Activated CD4-positive, alpha-beta memory T cell treated with anti-CD3 and anti-CD28 coated beads for 36 hours (primary cell): ENCODE measurements at places on chromosomes 7 and 10. TPM values are rescaled to one million over a fixed set of nuclear protein-coding genes. Genes with fewer than 3 reads are reported as not detected.

- no peaks in the 10 kb centered on the region for H3K4me1 ChIP-seq
- no peak overlapping the region for H3K4me3 ChIP-seq
- H3K36me3 ChIP-seq, result no peaks in the 10 kb centered on the region
- DNase-seq, result no peak
- no peak overlapping the region for H3K27ac ChIP-seq
Measured at GRCh38 chr10:118501637-118502440, 93.6 kb downstream of the PRLHR start.

Gene SEMA3C
- total RNA-seq, result not detected

Gene PRF1
- total RNA-seq, result 32.6 TPM

DNA sequence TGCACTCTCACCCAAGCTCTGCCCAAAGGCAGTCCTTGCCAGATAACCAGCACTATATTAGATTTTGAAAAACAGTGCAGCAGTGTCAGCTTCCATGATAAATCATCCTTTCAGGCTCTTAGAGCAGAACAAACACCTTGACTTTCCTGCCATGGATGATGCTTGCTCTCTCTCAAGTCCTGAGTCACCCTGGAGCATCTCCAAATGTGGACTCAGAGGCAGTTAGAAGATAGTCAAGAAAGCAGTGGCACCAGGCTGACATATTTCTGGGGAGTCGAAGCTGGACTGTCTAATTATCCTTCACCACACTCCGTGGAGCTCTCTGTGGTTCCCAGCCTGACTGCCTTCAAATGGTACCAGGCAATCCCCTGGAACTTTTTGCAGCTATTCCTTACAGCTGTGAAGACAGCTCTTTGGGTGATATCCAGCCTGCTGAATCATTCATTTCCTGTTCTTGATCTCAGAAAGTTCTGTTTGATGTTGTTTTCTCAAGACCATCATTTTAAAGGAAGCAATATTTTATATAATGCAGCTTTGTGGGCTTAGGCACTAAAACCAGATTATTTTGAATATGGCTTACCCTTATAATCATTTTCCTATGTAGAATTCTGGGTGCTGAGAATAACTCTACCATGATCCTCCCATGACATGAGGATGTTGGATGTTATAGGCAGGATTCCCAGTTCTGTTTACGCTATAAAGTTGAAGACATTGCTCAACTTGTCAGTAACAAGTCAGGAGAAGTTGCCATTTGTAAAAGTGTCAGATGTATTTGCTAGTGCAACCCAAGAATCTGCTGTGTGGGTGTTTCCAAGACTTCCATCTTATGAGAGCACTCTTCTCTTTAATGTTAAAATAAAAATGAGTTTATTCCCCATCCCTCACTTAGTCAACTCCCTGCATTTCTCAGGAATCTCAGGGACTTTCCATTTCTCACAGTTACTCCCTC lies 233.8 kb downstream of the C7orf25 start:
- no peak for DNase-seq
- H3K4me3 ChIP-seq, result no peak overlapping the region
- H3K27ac ChIP-seq, result no peak overlapping the region
- no peaks in the 10 kb centered on the region for H3K4me1 ChIP-seq
- no peaks in the 10 kb centered on the region for H3K27me3 ChIP-seq

DNA sequence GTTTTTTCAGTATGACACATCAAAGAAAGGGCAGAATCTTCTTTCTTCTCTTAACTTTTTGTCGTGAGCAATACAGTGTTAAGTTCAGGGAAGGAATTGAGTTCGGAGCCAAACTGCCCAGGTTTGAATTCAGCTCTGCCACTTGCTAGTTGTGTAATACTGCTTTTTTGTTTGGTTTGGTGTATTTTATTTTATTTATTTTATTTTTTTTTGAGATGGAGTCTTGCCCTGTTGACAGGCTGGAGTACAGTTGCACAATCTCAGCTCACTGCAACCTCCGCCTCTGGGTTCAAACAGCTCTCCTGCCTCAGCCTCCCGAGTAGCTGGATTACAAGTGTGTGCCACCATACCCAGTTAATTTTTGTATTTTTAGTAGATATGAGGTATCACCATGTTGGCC lies 539.8 kb upstream of the GALNT17 start:
- H3K4me1 ChIP-seq, result no peaks in the 10 kb centered on the region
- no peak for DNase-seq
- peaks cover 22% of the 10 kb centered on the region for H3K27me3 ChIP-seq
- no peaks in the 10 kb centered on the region for H3K36me3 ChIP-seq
- H3K4me3 ChIP-seq, result no peak overlapping the region

GRCh38 chr10:24307696-24308485 lies 99.0 kb downstream of the KIAA1217 start:
- H3K4me1 ChIP-seq, result no peaks in the 10 kb centered on the region
- H3K4me3 ChIP-seq, result no peak overlapping the region
- H3K27me3 ChIP-seq, result peaks cover 10% of the 10 kb centered on the region
- H3K27ac ChIP-seq, result no peak overlapping the region

GRCh38 chr7:16978358-16979244 lies 96.8 kb upstream of the AGR3 start:
- no peaks in the 10 kb centered on the region for H3K36me3 ChIP-seq
- no peak overlapping the region for H3K27ac ChIP-seq

Gene TMEM176A
- not detected for total RNA-seq

DNA sequence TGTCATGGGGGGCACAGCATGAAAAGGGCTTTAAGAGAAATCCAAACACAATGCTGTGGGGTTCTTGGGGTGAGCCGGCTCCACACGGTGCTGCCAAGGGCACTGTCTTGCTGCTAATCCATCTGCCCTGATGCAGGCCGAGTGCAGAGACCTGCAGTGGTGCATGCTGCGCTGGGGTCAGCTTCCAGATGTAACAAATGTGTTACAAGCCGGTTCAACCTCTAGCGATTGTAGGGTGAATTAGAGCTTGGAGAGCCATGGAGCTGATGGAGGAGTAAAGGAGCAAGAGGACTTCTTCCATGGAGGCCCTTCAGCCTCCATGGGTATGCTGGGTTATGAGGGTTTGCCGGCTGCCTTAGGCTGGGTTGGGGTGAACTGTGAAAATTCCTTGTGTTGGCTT lies 402.3 kb downstream of the TYW1 start:
- no peak for DNase-seq
- H3K4me1 ChIP-seq, result no peaks in the 10 kb centered on the region
- no peak overlapping the region for H3K27ac ChIP-seq
- no peak overlapping the region for H3K4me3 ChIP-seq

DNA sequence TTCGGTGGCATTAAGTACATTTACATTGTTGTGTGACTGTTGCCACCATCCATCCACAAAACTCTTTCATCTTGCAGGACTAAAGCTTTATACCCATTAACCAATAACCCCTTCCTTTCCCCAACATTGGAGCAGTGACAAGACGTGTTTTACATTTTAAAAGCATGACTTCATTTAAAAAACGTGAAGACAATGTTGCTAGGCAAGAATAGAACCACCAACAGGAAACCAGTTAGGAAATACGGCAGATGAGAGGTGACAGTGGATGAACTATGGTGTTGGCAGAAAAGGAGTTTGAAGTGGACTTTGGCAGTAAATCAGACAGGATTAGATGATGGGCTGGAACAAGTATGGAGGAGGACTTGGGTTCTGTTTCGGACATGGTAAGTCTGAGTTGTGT lies 17.0 kb downstream of the TMEM236 start:
- H3K4me3 ChIP-seq, result no peak overlapping the region
- DNase-seq, result no peak
- H3K27me3 ChIP-seq, result no peaks in the 10 kb centered on the region

Gene SRRT
- total RNA-seq, result 209 TPM

DNA sequence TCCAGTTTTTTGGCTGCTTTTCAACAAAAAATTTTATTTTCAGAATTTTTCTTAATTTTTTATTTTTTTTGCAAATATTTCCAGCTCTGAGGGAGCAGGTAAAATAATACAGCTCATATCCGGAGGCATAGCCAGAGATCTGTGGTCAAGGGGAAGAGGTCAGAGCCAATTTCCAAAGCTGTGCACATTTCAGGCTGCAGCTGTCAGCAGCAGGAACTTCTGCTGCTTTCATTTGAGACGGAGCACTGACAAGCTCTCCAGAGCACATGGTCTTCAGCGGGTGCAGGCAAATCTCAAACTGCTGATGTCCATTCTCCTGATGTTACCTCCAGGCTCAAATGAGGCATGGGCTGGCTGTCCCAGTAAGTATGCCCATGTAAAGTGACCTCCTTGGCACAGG lies 31.1 kb downstream of the SLC26A4 start:
- no peak for DNase-seq
- peaks cover 4% of the 10 kb centered on the region for H3K36me3 ChIP-seq
- H3K4me1 ChIP-seq, result peaks cover 3% of the 10 kb centered on the region
- H3K4me3 ChIP-seq, result no peak overlapping the region
- no peak overlapping the region for H3K27ac ChIP-seq

DNA sequence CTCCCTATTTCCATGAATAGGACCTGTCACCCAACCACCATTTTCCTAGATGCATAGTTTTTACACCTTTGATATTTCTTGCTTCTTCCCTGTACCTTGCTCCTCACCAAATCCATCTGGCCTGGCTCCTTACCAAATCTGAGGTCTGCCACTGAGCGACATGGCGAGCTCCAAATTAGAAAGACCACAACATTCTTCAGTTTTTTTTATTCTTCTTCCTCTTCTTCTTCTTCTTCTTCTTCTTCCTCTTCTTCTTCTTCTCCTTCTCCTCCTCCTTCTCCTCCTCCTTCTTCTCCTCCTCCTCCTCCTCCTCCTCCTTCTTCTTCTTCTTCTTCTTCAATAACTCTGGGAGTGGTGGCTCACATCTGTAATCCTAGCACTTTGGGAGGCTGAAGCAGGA lies 7.1 kb downstream of the CPED1 start:
- H3K36me3 ChIP-seq, result no peaks in the 10 kb centered on the region
- H3K4me3 ChIP-seq, result no peak overlapping the region
- peaks cover 7% of the 10 kb centered on the region for H3K27me3 ChIP-seq
- DNase-seq, result no peak
- no peak overlapping the region for H3K27ac ChIP-seq

- no peak overlapping the region for H3K27ac ChIP-seq
- no peak overlapping the region for H3K4me3 ChIP-seq
- peaks cover 19% of the 10 kb centered on the region for H3K4me1 ChIP-seq
- H3K27me3 ChIP-seq, result peaks cover 13% of the 10 kb centered on the region
Measured at GRCh38 chr7:23380961-23381360, 81.8 kb downstream of the MALSU1 start.

DNA sequence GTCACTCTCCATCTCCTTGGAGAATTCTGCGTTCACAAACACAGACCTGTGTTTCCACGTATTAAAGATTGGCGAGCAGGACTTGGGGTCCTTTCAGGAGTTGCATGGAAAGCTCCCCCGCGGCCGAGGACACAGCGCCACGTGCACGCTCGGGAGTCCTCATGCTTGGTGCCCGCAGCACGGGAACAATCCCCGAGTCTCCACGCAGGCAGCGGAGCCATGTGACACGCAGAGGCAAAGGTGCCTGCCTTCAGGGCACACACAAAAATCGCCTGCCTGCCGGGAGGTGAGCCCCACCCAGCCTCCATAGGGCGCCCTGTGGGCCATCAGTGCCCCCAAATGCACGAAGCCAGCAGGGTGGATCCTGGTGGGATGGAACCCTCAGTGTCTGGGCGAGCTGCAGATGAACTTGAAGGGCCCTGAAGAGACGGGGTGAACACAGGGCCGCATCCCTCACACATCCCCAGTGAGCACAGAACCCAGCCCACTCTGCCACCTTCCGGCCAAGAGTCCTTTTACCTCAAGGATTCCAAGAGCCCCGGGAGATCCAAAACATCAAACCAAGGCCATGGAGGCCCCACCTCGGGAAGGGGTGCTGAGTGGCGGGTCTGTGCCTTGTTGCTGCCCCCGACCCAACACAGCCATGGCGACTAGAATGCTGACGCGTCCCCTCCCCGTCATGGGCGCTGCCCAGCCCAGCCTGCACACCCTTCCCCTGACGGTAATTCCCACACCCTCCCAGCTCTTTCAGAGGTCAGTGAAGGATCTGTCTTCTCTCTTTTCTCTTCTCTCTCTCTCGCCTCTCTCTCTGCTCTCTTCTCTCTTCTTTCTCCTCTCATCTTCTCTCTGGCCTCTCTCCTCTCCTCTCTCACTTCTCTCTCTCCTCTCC lies 55.9 kb downstream of the CFAP46 start:
- DNase-seq, result no peak
- H3K4me3 ChIP-seq, result no peak overlapping the region
- H3K36me3 ChIP-seq, result no peaks in the 10 kb centered on the region
- no peaks in the 10 kb centered on the region for H3K4me1 ChIP-seq
- no peak overlapping the region for H3K27ac ChIP-seq
- H3K27me3 ChIP-seq, result no peaks in the 10 kb centered on the region

GRCh38 chr10:115921795-115922194 lies 351.2 kb downstream of the GFRA1 start:
- DNase-seq, result no peak
- H3K36me3 ChIP-seq, result no peaks in the 10 kb centered on the region
- H3K27ac ChIP-seq, result no peak overlapping the region
- H3K4me1 ChIP-seq, result no peaks in the 10 kb centered on the region

- no peak for DNase-seq
- H3K36me3 ChIP-seq, result peaks cover 7% of the 10 kb centered on the region
- no peak overlapping the region for H3K4me3 ChIP-seq
- peaks cover 32% of the 10 kb centered on the region for H3K4me1 ChIP-seq
- H3K27ac ChIP-seq, result no peak overlapping the region
- peaks cover 6% of the 10 kb centered on the region for H3K27me3 ChIP-seq
Measured at GRCh38 chr10:96588060-96588554, 1.3 kb upstream of the TM9SF3 start.

GRCh38 chr7:21898265-21898930 lies 47.3 kb downstream of the CDCA7L start:
- H3K36me3 ChIP-seq, result peaks cover 32% of the 10 kb centered on the region
- H3K4me1 ChIP-seq, result peaks cover 18% of the 10 kb centered on the region
- H3K4me3 ChIP-seq, result peak overlapping the region; percentile 47
- no peaks in the 10 kb centered on the region for H3K27me3 ChIP-seq
- DNase-seq, result peak; percentile 13

Gene PTPRE
- 29.4 TPM for total RNA-seq

GRCh38 chr10:21728618-21729017 lies 194.6 kb downstream of the MLLT10 start:
- H3K27me3 ChIP-seq, result no peaks in the 10 kb centered on the region
- peaks cover 24% of the 10 kb centered on the region for H3K4me1 ChIP-seq
- no peak for DNase-seq
- no peak overlapping the region for H3K27ac ChIP-seq
- peaks cover 18% of the 10 kb centered on the region for H3K36me3 ChIP-seq

DNA sequence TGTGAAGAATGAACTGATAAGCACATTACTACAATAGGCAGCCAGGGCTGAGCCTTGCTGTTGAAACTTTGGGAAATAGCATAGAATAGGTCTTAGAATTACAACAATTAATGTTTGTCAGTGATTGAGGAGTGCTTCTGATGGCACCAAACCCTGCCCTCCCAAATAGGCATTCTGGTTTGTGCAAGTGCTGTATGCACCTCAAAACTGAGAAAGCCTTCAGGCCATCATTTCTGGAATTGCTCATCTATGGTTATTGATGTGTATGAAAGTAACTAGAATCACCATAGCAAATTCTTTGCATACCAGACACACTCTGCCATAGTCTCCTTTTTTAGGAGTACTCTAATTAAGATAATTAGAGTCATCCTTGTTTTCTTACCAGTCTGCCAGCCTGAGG lies 585.0 kb upstream of the MBL2 start:
- H3K4me3 ChIP-seq, result no peak overlapping the region
- no peaks in the 10 kb centered on the region for H3K36me3 ChIP-seq
- no peaks in the 10 kb centered on the region for H3K27me3 ChIP-seq
- no peaks in the 10 kb centered on the region for H3K4me1 ChIP-seq
- no peak overlapping the region for H3K27ac ChIP-seq
